T-helper 2 cell treated with Interferon-gamma antibody and Interleukin-4, amounts not matched to agents 5 μg/mL and 100 μg/mL, for 36 hours (primary cell): ENCODE measurements at places on chromosomes 7 and 10.

- no peak for DNase-seq
Measured at GRCh38 chr7:36652431-36652830, 71.9 kb downstream of the AOAH start.

DNA sequence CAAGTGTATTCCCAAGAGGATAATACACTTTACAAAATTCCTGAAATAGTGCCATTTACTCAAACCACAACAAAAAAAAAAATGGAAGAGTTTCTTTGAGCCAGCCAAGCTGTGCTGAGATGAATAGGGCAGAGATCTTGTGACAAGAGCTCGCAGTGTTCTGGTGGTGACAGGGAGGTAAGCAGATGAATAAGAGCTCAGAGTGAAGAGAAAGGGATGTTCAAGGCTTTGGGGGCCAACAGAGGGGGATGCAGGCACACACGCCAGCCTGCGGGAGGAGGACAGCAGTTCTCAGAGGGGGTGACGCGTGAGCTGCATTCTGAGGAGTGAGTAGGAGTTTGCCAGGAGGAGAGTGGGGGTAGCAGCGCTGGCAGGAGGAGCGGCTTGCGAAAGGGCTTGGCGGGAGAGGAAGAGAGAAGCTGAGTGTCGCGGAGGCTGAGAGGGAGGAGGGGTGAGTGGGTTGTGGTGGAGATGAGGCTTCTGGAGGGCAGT, 194.4 kb upstream of the IMMP2L start:
- DNase-seq, result no peak

GRCh38 chr7:77950548-77950947, 152.0 kb downstream of the PHTF2 start:
- no peak for DNase-seq

DNA sequence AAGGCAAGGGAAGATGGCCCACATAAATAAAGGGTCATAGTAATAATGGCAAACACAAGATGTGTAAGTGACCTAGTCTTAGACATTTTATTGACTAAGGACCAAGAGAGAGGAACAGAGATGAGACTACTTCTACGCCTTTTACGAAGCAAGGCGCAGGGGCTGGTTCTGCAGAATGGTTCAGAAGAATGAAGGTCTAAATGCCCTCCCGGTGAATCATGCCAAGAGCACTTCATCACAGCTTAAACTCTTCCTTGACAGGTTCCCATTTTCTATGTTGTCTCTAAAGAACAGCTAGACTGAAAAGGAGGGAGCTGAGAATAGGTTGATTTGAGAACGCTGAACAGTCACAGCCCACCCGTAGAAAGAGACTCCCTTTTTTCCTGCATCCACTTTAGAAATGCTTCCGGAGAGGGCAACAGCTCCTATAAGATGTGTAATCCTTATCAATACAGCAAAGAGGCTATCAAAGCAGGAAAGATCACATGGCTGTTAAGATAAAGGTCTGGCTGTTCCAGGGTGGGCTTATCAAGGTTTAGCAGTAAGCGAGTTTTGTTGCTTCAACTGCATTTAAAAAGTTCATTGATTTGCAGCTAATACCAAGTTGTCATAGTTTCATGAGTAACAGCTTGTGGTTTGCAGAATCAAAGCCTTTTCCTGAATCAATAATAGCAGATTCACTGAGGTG, 93.4 kb upstream of the AUTS2 start:
- no peak for DNase-seq

DNA sequence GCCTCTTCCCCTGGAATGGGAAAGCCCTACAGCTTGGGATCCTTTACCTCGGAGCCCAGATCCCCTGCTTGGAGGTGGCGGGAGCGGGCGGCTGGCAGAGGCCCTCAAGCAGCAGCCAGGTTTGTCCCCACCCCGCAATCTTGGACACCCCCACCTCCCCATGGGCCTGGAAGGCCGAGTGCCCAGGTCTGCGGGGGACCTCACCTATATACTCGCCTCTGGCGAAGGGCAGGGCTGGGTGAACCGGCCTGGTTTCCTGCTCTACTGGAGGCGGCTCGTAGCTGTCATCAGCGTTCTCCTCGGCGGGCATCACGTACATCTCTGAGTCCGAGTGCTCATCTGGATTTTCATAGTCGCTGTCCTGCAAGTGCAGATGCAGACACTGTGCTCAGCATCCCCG, 44.2 kb downstream of the BLNK start:
- no peak for DNase-seq

DNA sequence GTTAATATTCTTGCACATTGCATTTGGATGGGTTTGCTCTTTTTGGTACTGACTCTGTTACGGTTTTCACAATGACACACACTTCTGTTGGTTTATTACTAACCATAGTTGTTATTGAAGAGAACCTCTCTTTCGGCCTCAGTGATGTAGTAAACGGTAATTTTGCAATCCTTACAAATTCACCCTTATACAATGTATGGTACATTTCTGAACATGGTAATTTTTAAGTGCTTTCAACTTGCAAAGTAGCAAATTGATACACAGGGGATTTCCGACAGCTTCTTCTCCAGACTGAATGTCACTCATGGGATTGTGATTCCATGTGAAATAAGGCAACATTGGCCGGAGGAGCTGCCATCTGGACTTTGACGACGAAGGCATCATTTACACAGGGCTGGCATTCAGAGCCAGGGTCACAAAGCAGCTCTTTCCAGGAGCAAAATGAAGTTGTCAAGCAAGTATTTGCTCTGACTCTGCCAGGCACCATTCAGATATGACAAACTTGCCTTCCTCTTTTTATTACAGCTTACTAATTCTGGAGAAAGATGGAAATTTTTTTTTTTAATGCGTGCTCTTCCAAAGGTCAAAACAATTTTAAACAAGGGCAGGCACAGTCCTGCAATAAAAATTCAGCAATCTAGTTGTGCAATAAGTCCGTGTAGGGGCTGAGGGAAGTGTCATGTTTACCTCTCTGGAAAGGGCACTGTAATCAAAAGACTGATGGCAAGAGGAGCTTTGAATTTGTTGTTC, 711.5 kb upstream of the C7orf33 start:
- no peak for DNase-seq

GRCh38 chr7:20408467-20408826, 77.7 kb downstream of the ITGB8 start:
- no peak for DNase-seq

DNA sequence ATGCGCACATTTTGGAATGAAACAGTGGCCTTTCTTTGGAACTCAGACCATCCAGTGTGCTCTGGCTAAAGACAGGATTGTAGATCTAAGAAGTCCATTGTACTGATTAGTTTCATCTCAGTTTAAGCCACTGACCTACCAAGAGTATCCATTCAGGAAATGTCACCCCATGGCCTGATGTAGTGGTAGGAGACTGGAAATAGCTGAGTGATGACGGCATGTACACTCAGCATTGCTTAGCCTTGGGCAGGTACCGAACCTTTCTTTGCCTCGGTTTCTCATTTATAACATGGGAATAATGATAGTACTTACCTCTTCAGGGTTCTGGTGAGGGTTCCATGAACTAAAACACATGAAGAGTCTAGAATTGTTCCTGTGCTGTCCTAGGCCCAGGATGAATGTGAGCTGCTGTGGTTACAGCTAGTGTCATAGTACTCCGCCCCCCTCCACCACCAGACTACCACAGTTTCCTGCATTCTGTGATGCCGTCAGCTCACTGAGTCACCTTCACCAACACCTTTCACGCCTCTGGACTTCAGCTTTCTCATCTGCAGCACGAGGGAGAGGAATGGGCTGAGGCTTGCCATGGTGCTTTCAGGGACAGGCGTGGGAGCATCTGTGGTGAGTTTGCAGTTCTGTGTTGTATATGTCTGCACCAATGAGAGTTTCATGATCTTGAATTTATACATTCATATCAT, 484.0 kb upstream of the GALNT17 start:
- peak; percentile 87 for DNase-seq

- no peak for DNase-seq
Measured at GRCh38 chr7:2930310-2931033, 86.4 kb upstream of the GNA12 start.

DNA sequence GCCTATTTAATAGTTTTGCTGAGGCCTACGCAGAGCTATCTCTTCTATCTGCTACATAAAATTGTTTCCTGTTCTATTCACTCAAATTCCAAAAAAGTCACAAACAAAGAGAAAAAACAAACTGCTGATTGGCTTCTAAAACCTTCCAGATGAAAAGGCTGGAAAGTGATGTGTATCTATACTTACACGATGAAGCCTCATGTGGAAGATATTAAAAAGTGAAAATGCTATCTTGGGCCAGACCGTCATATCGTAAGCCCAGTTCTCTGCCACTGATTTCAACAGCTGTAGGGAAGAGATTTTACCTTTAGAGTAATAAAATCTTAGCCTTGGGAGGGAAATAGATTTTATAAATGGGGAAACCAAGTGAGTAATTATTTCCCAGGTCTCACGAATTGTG, 394.8 kb downstream of the KIF20B start:
- DNase-seq, result no peak

GRCh38 chr7:1311406-1312135, 78.9 kb downstream of the UNCX start:
- no peak for DNase-seq

DNA sequence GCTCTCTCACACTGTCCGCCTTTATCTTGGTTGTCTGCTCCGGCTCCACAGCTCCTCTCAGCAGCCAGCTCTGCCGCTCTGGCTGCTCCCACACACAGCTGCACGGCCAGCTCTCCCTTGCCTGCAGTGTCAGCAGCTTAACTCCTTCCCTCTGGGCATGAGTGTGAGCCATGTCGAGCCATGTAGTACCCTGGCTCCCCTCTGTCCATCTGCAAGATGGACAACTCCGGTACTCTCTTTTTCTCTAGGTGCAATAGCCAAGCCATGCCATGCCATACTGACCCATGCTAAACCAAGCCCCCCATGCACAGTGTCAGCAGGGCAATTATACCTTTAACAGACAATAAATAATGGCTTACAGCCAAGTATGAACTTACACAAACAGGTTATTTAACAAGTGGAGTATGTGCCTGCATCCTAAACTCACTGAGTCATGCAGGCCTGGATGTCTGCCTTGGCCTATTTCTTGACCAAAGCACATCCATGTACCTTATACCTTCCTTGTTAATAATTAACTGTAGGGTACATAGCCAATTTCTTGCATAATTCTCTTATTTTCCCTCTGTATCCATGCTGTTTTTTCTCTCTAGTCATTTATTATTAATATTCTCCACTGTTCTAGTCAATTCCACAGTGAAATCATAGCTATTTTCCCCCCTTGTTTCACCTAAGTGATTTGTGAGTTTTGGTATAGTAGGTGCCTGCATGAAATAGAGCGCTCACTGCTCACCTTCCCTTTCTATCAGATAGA, 170.9 kb downstream of the CDK14 start:
- no peak for DNase-seq

DNA sequence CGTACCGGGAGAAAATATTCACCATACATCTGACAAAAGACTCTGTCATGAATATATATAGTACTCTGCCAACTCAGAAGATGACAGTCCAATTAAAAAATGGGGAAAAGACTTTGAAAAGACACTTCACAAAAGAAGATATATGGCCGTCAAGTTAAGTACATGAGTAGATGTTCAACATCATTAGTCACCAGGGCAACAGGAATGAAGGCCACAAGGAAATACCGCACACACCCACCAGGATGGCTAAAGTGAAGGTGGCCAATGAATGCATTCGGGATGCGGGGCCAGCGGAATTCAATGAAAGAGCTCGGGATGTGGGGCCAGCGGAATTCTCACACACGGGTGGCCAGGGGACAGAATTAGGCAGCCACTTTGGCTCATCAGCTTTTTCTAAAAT, 42.2 kb downstream of the MAD1L1 start:
- no peak for DNase-seq

DNA sequence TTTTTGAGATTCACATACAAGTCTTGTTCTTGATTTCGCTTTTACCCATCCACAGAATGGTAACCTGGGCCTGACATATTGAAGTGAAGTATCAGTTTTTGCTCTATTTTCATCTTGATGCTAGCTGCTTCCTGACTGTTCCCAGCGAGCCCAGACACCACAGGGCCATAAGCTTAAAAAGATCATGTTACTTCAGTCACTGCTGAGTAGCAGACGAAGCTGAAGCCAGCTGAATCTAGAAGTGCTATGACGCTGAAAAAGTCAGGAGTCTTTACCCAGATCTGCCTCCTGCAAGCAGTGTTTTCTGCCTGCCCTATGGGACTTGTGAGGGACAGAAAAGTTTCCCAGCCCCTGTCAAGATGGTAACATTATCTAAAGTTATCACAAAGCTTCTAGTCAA, 2.7 kb upstream of the PRXL2A start:
- DNase-seq, result no peak

DNA sequence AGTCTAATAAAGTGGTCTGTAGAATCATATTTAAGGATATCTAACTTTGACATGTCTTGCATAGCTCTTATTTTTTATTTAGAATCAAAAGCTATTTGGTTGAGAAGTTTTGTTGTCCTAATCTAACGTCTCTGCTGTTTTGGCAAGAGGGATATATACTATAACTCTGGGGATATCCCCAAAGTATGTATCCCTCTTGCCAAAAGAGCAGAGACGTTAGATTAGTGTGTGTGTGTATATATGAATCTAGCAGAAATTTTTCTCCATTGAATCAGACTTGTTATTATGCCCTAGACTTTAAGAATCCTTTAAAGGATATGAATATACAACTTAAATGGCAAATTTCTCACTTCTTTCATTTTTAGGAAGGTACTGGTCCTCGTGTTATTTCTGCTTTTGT, 9.6 kb downstream of the SMC3 start:
- no peak for DNase-seq

DNA sequence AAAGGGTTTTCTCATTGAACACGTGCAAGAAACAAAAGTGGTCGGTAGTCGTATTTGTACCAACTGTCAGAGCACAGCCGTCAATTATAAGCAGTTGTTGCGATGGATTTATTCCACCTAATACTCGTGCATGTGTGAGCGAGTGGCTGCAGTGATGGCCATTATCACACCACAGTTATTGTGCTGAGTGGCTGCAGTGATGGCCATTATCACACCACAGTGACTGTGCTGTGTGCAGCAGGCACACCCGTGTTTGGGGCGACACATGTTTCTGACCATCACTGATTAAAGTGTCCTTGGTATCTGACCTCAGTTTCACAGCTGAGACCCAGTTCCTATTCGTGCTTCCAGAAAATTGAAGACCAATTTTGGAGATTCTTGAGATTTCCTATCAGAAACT, 142.9 kb upstream of the PFKP start:
- no peak for DNase-seq

GRCh38 chr10:8100366-8100765, 45.9 kb downstream of the GATA3 start:
- DNase-seq, result no peak

- DNase-seq, result no peak
Measured at GRCh38 chr7:2383543-2384274, 19.7 kb upstream of the CHST12 start.

GRCh38 chr10:123142701-123143161, 5.2 kb upstream of the HMX2 start:
- no peak for DNase-seq

- DNase-seq, result no peak
Measured at GRCh38 chr10:13774303-13774893, 187.6 kb downstream of the PRPF18 start.

DNA sequence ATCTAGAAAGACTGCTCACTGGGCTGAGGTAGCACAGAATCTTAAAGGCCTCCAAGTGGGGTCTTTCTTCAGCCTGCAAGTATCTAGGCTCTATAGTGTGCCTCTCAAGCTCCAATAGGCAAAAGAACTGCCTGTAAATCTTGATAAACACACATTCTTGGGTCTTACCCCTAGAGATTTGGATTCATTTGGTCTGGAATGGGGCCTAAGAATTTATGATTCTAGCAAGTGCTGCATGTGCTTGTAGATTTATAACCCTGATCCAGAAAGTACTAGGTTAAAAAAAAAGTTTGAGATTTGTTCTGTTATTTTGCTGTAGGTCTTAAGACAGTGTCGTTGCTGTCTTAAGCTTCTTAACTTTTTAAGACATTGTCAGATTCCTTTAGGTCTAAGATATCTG, 74.1 kb downstream of the RALA start:
- no peak for DNase-seq
